Posterior cingulate gyrus (tissue), 11 donors: ENCODE measurements at places on chromosomes 4 and X.

GRCh38 chr4:140038031-140038533 is 115.9 kb downstream of the MAML3 start:
- DNase-seq, result no peak

GRCh38 chr4:180932370-180933001 is 1310.7 kb upstream of the TENM3 start:
- no peak for DNase-seq

DNA sequence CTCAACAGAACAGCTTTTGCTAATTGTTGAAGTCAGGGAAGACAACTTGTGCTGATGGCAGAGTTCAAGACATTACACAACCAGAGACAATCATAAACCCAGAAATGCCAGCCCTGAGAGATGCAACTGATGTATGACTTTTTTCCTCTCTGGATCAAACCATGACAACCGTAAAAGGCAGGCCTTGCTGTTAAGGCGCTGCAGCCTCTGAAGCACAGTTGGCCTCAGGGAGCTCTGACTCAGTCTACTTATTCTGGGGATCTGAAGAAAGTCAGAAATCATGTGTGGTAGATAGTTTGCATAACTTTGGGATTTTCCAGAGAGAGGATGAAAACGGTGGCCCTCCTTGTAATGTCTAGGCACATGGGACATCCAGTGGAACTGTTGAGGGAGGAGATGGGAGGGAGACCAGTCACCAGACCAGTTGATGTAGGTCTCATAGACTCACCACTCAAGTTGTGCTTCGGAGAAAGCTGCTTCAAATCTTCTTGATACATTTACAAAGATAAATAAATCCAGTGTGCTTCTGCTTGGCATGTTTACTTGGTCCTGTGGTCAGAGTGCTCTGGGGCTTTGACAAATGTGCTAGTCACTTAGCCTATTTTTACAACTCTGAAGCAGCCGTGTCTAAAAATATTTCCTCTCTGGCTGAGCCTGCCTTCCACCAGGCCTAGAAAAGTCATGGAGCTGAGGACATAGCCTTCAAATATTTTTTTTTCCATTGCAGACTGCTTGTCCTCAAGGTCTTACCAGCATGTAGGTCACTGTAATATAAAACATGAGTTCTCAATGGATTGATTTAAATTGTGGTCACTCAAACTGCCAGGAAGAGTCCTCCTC is 7.5 kb downstream of the HADH start:
- DNase-seq, result no peak

DNA sequence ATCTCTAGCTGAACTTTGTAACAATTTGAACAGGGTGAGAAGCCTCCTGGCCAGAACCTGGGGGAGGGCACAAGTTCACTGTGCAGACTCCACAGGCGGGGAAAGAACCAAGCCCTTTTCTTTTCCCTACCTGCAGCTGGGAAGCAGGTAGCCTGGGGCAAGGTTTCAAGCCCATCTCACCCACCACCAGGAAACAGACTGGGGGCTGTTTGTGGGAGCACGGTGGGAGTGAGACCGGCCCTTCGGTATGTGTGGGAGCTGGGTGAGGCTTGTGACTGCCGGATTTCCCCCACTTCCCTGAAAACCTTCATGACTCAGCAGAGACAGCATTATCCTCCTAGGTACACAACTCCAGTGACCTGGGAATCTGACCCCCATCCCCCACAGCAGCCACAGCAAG is 211.7 kb downstream of the ZNF674 start:
- no peak for DNase-seq

DNA sequence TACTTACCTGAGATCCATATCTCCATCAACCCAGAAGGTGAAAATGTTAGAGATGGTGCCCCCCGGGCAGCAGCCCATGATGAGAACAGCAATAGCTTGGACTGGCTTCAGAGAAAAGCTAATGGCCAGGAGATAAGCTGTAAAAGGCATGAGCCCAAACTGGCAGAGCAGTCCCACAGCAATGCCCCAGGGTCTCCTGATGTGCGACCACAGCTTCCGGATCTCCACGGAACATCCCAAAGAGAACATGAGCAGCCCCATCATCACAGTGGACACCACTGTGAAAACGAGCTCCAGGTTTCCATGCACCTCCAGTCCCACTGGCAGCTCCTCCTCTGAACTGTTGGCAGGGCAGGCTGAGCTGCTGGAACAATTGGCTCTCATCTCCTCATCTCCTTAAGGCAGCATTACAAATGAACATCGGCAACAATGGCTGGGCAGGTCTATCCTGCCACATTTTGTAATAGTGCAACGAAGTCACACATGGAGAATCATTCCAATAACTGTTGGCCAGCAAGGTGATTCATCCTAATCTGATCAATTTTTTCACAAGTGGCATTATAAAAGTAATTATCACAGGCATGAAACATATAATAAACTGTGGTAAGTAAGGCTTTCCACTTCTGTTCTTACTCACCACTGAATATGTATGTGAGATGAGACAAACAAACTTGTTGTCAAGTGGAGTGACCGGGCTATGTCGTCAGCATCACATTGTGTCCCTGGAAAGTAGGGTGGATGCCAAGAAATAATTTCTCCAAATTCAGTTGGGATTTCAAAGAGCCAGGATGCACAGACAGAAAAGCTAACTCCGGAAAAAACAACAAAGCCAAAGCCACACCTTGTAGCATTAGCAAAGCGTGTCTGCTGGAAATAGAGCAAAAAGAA is at the start of gene SLC10A6:
Gene SLC10A6 (minus strand): TSS at position 653 of the 888 bp plus-strand sequence. CDS start 269 bp downstream, at position 384.
- no peak for DNase-seq

DNA sequence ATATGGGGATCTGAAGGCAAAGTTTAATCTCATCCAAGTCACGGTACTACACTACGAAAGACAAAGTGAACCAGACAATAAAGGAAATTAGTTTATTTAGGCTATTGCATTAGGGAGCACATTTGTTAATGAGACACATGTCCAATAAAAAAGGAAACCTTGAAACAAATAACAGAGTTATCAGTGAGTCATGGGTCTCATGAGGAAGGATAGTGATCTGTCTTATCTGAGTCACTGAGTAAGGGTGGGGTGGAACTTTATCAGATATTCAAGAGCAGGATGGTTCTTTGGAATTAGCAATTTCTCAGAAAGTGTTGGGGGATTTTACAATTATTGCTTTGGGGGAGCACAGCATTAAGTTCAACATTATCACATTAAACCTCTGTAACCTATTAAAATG is 188.9 kb upstream of the IL1RAPL1 start:
- no peak for DNase-seq

- DNase-seq, result no peak
These were observed 11.7 kb downstream of the MAGED2 start for GRCh38 chrX:54819201-54819600.

GRCh38 chrX:70292788-70293187 is 2.9 kb downstream of the KIF4A start:
- no peak for DNase-seq
